SW480 (cell line): ENCODE measurements at places on chromosomes 2 and 18.

DNA sequence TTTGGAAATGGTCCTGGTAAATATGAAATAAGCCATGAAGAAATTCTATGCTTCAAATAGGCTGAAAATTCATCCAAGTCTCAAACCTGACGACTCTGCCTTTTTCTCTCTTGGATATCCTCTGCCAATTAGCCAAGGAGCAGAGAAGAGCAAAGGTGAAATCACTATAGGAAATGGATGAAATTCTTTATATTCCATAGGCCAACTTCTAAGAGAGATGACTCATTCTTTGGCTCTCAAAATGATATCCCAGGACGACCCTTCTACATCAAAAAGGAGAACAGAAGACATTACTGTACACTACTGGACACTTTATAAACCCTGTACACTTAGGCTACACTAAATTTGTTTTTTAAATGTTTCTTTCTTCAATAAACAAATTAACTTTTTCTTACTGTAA is 22.7 kb downstream of the PDE1A start:
- DNase-seq: peak; percentile 9

DNA sequence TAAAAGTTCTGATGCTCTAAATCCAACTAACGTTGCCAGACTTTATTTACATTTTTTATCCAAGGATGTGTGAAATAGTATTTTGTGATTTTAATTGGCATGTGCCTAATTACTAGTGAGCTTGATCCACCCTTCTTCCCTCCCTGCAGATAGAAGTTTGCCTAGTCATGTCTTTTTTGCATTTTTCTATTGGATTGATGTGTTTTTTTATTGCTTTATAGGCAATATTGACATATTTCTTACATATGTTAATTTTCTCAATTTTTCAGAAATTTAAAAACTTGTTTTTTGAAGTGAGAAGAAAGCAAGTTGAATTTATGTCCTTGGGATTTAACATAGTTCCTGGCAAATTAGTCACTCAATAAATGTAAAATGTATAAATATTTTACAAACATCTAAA is 56.4 kb downstream of the EML4 start:
- no peak for DNase-seq

DNA sequence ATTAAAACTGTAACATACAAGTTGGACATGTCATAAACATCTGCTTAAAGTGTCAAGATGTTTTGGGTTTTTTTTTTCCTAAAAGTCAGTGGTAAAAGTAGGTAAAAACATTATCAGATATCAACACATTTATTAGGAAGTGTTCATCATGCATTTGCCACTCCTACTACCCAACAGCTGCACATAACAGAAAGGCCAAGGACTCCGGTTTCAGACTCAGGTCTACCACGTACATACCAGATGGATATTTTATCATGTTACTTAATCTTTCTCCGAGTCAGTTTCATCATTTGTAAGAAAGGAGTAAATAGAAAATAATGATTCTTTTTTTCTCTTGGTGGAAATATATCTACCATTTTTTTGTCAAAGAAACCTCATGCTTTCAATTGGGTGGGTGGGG is 192.3 kb downstream of the UBE2E3 start:
- no peak for DNase-seq

DNA sequence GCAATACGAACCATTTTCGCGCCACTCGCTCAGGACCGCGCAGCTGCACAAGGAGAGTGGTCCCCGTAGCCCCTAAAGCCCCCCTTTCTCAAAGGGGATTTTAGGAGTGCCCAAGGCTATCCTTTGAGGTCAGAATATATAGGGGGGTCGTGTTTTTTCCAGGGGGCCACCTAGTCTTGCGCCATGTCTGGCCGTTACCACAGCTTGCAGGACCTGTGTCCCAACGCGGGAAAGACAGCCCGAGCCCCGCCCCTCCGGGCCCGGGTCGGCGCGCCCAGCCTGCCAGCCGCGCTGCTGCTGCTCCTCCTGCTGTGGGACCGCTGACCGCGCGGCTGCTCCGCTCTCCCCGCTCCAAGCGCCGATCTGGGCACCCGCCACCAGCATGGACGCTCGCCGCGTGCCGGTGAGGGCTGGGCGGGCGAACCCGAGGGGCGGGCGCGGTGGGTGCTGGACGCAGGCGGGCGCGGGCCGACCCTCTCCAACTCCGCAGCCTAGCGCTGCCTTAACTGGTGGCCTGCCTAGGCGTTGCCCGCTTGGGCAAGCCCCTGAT is at the start of gene CDCA7:
Gene CDCA7 (plus strand): TSS at position 291 of the 550 bp plus-strand sequence. CDS start 92 bp downstream, at position 383.
- DNase-seq: peak; percentile 75

DNA sequence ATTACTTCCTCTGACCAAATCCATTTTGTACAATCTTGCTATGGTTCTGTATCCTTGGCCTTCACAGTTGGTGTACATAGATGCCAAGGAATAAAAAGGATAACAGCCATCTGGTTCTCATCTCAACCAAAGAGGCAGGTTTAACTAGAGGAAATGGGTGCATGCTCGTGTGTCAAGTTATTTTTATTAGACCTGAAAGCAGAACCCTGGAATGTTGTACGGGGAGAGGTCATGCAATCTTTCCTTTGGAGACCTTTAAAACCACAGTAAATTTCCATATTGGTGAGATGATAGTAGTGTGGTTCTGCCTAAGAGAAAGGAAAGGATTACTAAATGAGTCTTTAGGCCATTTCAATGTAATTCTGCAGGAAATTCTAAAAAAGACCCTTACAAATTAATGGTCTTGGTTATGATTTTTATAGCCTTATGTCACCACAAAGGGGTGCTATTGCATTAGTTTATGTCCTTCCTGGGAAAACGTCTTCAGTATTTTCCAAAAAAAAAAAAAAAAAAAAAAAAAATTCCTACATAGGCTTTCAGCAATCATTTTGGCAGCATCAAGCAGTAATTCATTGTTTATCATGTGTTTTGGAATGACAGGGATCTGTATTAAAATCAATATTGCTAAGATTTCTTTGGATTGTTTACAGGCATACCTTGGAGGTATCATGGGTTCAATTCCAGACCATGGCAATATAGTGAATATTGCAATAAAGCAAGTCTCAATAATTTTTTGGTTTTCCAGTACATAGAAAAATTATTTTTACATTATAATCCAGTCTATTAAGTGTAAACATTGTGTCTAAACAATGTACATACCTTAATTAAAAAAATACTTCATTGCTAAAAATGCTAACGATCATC is 270.8 kb downstream of the NYAP2 start:
- DNase-seq: peak; percentile 26

- DNase-seq: no peak
Measured at GRCh38 chr18:35864916-35865315, 107.6 kb upstream of the RMP24 start.

GRCh38 chr18:56637711-56638231 is 621 bp downstream of the TXNL1 start:
- no peak for DNase-seq

DNA sequence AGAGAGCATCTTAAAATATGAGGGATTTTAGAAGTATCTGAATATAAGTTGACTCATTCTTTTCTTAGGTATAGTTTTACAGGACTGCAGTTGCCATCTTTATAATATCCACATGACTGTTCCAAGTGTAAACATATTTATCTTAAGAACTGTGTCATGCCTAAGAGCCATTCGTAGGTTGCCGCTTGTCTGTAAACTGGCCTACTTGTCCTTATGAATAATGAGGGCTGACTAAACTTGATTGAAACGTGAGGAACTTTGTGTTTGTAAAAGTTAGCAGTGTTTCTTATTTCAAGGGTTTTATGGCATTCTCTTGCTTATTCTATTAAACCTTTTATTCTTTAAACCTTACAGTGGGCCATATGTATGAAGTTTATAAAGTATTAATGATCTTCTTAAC is 99.6 kb downstream of the MAP3K20 start:
- DNase-seq: no peak

DNA sequence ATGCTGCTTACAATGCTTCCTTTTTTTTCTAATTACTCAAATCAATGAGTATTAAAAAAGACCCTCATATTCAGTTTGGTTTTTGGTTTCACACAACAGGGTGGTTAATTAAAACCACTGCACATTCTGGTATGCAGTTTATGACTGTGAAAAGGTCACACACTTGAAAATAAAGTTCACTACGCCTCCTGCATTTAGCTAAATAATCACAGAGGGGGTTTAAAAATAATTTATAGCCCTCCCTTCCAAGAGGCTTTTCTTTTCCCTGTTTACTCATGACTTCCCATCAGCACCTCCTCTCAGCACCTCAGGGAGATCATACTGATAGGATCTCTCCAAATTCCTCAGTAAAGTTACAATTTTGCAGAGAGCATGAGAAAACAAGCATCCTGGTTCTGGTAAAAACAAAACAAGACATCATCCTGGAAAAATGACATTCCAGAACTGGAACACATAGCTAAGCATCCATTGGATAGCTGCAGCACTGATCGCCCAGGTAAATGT is 129.5 kb upstream of the TMEM200C start:
- no peak for DNase-seq

DNA sequence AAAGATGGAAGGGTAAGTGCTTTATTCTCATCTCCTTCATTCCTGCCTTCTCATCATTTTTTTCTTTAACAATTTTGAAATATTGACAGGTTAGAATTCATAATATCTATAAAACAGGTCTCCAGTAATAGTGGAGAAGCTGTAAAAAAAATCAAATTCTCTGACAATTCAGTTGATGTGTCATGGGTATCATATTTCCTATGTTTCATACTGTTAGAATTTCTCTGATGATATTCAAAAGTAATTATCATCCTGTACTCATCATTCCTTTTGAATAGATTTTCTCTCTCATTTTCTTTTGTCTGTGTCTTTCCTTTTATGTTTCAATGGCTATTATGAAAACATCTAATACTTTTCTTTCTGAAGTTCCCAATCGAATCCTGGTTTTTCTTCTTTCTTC is 97.7 kb downstream of the CPS1 start:
- no peak for DNase-seq

GRCh38 chr2:5352286-5352685 is 339.9 kb upstream of the SOX11 start:
- no peak for DNase-seq

DNA sequence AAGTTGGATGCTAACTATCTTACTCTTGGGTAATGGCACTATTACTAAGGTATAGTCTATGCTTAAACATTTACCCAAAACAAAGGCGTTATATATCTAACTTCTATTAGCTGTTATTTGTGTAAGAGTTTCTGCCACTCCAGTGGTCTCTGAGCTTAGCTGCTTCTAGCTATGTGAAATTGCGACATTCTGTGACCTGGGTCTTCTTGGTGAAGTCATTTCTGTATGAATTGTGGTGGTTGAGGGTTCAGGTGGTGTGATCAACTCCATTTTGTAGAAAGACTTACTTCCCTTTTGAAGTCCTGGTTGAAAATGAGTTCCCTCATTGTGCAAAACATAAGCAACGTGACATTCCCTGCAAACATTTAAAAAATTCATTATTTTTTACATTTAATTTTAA is 221.6 kb downstream of the PIK3C3 start:
- DNase-seq: no peak

DNA sequence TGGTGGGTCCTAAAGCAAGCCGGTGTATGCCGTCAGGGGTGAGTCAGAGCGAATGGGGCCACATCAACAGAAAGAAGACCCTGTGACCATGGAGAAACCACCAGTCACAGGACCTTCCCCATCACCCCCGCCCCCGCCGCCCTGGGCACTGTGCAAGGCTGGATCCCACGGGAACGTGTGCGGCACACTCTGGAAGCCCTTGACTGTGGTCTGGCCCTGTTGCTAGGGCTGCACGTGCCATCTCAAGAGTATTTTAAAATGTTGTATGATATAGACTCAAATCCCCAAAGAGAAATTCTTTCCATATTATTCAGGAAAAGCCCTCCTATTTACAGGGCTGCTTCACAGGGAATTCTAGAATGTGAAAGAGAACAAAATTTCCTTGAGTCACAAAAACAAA is 174.8 kb downstream of the BCL2 start:
- no peak for DNase-seq

- peak; percentile 2 for DNase-seq
Measured at GRCh38 chr18:79583984-79584401, 95.6 kb upstream of the CTDP1 start.

GRCh38 chr18:3062798-3063680 is 50.1 kb upstream of the LPIN2 start:
- DNase-seq: peak; percentile 30

DNA sequence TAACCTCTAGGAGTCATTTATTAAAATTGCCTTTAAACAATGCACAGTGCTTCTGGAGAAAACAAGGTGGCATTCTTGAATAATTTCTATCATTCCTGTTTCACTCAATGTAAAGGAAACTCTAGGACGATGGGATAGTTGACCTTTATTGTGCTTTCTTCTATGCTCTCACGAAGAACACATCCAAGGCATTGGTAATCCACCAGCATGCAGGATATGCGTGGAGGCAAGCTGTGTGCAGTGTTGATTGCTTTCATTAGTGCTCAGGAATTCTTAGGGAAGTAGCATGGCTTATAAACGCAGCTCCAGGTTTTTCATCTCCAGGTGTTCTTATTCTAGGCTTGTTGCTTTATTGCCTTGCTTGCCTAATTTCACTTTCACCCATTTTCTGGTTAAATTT is 58.4 kb upstream of the CAVIN2 start:
- no peak for DNase-seq
